Activated naive CD4-positive, alpha-beta T cell treated with anti-CD3 and anti-CD28 coated beads, Interleukin-2, amount 50 U/mL, for 16 hours (primary cell): ENCODE measurements at places on chromosomes 2 and 18.

DNA sequence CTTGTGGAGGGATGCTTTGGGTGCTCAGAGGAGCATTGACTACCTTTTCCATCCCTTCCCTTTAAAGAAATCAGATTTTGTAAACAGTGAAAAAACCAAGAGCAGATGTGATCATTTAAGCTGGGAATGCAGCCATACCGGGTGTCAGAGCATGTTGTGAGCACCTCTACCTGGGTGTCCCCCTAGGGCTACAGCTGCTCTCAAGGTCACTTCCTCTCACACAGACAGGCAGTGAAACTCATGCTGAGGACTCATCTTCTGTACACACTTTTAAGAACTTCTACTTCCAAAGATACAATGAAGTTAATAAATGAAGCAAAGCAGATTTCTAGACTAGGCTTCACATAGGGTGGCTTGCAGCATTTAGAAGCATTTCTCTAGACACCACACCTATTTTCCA is 48.4 kb upstream of the FRZB start:
- DNase-seq, result no peak

GRCh38 chr18:31683968-31684278 is 458 bp downstream of the B4GALT6 start:
- no peak for DNase-seq

GRCh38 chr2:116809109-116809508 is 1005.4 kb upstream of the DDX18 start:
- no peak for DNase-seq

GRCh38 chr18:313931-314330 is 46.1 kb upstream of the THOC1 start:
- DNase-seq, result no peak
